ENCODE measurements at places on chromosomes 4 and X.

- no peak for DNase-seq
These were observed 466.9 kb downstream of the MID1IP1 start for GRCh38 chrX:39268207-39268606.

DNA sequence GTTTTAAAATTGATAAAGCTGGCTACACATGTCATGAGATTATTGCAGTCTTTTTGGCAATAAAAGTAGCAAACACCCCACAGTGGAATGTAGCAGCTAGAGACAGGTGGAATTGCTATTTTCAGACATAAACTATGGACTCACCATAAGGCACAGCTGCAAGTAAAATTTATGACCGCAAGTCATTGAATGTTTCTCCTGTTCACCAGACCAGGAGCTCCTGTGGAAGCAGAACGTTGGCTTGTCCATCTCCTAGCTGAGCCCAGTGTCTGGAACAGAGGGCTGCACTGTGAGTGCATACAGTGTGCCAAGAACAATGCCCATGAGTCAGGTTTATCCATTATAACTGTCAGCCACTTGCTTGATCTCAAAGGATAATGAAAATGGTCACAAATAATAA is 538.2 kb downstream of the INPP4B start:
- DNase-seq = no peak

DNA sequence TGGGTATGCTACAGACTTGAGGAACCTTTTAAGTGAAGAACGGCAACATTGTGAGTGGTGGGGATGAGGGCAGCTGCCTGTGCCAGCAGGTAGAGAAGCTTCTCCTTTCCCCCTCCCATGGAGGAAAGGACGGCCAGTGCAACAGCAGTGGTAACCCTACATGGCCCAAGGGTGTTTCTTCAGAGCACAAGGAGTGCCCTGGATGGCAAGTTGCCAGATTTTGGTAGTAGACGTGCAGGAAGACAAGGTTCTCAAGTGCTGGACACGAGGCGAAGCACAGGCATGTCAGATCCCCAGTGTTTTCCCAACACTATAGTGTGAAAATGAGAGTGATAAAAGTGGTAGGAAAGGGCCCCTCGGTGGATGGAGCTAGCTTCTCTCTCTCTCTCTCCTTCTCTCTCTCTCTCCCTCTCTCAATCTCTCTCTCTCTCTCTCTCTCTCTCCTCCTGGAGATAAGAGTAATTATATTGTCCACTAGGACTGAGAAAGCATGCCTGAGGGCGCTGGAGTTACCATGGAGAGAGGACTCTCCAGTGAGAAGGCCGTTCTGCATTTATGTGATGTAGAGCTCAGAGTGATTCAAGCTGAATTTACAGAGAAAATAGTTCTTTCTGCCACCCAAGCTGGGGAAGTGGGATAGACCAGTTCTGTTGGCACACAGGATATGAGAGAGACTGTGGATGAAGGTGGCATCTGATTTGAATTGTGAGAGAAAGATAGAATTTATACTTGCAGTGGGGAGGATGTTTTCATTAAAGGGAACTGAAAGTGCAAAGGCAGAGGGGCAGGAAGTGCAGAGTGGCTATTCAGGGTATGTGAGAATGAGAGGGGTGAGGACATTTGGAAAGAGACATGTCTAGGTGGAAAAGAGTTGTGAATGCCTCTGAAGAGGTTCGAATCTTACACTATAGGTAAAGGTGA is 25.7 kb upstream of the TRPC3 start:
- DNase-seq = peak; percentile 77

GRCh38 chr4:146175541-146176453 is at the start of gene LSM6:
Gene LSM6 (plus strand): TSS chr4:146175718. CDS start chr4:146182922, 7,204 bp downstream.
- DNase-seq = peak; percentile 95

DNA sequence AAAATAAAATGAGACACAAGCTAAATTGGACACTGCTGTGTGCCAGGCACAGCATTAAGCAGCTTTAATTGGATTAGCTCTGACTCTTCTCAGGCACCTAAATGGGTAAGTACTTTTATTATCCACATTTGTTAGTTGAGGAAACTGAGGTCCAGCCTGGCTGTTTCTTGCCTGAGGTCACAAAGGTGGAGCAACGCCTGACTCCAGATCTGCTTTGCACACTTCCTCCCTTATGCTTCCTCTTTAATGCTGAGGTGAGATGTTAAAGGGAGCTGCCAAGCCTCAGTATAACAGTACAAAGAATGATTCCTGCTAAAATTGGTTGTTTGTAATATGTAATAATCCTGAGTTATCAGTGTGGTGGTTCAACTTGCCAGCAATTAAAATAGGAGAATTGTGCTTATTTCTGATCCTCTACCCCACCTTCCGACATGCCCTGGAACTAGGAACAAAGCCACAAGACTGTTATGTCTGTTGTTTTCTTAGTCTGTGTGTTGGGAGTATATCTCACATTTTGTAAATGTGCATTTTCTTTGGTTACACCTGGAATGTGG is 74.4 kb downstream of the AFF1 start:
- peak; percentile 42 for DNase-seq

Measured in Karpas-422 (cell line).